ENCODE measurements at places on chromosomes 7 and 10. TPM values are rescaled to one million over a fixed set of nuclear protein-coding genes. Genes with fewer than 3 reads are reported as not detected.

DNA sequence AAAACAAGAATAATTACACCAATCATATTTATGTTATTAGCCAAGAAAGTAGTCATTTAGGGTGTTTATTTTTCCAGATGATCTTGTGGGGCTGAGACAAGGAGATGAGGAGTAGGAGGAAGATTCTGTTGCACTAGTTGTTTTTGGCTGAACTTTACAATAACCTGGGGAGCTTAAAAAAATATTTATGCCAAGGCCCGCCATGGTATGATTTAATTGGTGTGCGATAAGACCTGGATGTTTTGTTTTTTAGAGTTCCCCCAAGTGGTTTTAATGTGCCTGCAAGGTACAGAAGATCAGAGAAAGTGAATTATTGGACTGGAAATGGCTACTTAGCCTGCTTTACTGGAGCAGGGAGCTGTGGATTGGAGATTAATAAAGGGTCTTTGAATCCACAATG, 7.1 kb upstream of the ZNF282 start:
- DNase-seq, result no peak
- peaks cover 11% of the 10 kb centered on the region for H3K4me1 ChIP-seq
- H3K4me3 ChIP-seq, result no peak overlapping the region
- no peak overlapping the region for H3K27ac ChIP-seq
- H3K27me3 ChIP-seq, result no peaks in the 10 kb centered on the region
- no peaks in the 10 kb centered on the region for H3K36me3 ChIP-seq

GRCh38 chr10:118041316-118041715, 5.4 kb downstream of the RAB11FIP2 start:
- H3K27ac ChIP-seq, result no peak overlapping the region
- H3K27me3 ChIP-seq, result no peaks in the 10 kb centered on the region
- no peak overlapping the region for H3K4me3 ChIP-seq
- peaks cover 37% of the 10 kb centered on the region for H3K4me1 ChIP-seq

DNA sequence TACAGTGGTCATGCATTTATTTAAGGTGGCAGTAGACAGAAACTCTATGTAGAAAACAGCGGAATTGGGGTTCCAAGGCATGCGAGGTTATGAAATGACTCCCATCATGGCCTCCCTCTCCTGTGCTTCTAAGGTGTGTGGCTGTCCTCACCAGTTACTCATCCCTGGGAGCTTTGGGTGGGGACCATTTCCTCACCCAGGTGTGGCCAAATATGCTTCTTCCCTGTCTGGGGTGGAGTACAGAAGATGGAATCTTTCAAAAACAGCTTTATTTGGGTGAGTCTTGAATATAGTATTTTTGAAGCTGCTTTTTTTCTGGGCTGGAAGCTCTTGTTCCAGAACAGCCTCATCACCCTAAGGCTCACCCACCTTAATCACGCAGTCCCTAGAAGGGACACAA, 139.0 kb downstream of the NRF1 start:
- H3K4me1 ChIP-seq, result no peaks in the 10 kb centered on the region
- no peak overlapping the region for H3K4me3 ChIP-seq
- no peak for DNase-seq
- no peak overlapping the region for H3K27ac ChIP-seq
- H3K36me3 ChIP-seq, result peaks cover 7% of the 10 kb centered on the region

DNA sequence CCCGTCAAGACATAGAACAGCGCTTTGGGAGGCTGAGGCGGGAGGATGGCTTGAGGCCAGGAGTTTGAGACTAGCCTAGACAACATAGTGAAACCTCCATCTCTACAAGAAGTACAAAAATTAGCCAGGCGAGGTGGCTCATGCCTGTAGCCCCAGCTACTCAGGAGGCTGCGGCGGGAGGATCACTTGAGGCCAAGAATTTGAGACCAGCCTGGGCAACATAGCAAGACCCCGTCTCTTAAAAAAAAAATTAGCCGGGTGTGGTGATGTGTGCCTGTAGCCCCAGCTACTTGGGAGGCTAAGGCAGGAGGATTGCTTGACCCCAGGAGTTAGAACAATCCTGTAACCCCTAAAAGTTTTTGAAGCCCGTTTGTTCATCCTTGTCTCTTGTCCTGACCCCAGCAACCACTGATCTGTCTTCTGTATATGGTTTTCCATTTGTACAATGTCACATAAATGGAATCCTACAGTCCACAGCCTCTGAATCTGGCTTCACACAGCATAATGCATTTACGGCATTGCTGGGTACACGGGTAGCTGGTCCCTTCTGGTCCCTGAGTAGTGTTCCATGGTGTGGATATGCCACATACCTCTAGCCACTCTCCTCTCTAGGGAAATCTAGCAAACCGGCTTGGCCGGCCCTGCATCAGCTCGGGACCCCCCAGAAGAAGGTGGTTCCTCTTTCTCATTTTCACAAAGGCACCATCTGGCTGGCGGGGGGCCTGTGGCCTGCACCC, 8.4 kb downstream of the GTF2IRD1 start:
- H3K27me3 ChIP-seq, result no peaks in the 10 kb centered on the region
- no peaks in the 10 kb centered on the region for H3K36me3 ChIP-seq
- DNase-seq, result no peak
- H3K4me3 ChIP-seq, result no peak overlapping the region
- H3K4me1 ChIP-seq, result peaks cover 9% of the 10 kb centered on the region

DNA sequence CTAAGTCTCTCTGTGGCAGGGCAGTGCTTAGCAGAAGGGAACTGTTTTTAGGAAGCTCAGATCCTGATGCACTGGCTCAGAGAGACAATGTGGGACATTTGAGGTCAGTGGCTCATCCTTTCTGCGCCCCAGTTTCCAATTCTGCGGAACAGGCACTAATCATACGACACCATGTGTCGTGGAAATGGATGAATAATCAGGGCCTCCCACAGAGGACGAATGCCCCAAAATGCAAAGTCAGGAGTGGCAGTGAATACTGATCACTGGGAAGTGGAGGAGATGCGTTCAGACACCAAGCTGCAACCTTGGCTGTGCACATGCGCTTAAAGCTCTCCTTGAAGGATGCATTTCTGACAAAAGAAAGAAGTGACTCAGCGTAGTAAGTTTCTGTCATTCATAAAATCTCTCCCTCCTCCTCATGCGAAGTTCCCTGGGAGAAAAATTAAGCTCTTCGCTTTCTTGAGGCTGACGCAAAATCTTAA, 21.9 kb upstream of the ECHDC3 start:
- DNase-seq, result no peak
- H3K4me1 ChIP-seq, result peaks cover 6% of the 10 kb centered on the region
- no peaks in the 10 kb centered on the region for H3K36me3 ChIP-seq

- no peaks in the 10 kb centered on the region for H3K4me1 ChIP-seq
- no peak overlapping the region for H3K4me3 ChIP-seq
- H3K36me3 ChIP-seq, result no peaks in the 10 kb centered on the region
- H3K27ac ChIP-seq, result no peak overlapping the region
- DNase-seq, result no peak
Observed at GRCh38 chr10:14254368-14254767, 76.4 kb downstream of the FRMD4A start.

MAT1A gene
- total RNA-seq, result not detected

Data from activated CD4-positive, alpha-beta memory T cell treated with anti-CD3 and anti-CD28 coated beads for 36 hours (primary cell).